ENCODE measurements at places on chromosomes 12 and 14. TPM values are rescaled to one million over a fixed set of nuclear protein-coding genes. Genes with fewer than 3 reads are reported as not detected.
A peak's percentile ranks its signal among the peaks of the same experiment; 100 is the strongest.

GRCh38 chr12:124862768-124863415, 772 bp downstream of the SCARB1 start:
- peaks cover 32% of the 10 kb centered on the region for H3K4me1 ChIP-seq
- DNase-seq = peak; percentile 15
- H3K4me3 ChIP-seq = peak overlapping the region; percentile 83
- H3K27ac ChIP-seq = no peak overlapping the region
- peaks cover 1% of the 10 kb centered on the region for H3K36me3 ChIP-seq
- H3K27me3 ChIP-seq = no peaks in the 10 kb centered on the region

DNA sequence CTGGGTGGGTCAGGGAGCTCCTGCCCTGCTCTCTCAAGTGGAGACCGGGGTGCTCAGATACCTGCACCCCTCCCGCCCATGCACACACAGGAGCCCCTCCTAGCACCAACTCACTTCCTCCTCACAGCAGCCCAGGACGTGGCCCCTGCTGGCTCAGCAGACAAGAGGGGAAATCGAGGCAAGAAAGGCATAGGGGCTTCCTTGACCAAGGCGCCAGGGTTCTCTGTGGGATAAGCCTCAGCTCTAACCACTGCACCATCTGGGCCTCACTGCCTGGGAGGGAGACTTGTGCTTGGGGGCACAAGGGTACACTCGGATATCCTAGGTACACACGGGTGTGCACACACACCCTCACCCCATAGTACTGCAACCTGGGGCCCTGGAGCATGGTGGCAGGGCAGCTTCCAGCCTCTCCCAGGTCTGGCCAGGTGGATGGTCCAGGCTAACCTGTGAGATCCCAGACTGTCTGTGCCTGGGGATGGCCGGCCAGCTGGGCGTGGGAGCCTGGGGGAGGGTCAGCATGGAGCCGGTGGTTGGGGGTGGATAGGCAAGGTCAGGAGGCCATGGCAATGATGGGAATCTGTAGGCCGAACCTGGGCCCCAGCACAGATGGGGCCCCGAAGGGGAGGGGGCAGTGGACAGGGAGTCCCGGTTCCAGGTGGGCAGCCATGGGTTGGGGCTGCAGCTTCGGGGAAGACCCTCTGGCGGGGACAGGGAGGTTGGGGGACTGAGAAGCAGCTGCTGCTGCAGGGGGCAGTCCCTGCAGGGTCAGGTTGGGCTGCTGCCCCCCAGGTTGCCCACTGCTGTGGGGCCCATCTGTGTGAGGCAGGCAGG, 312.4 kb downstream of the TMEM121 start:
- no peak overlapping the region for H3K27ac ChIP-seq
- no peak for DNase-seq
- H3K4me3 ChIP-seq = no peak overlapping the region
- H3K36me3 ChIP-seq = no peaks in the 10 kb centered on the region
- no peaks in the 10 kb centered on the region for H3K4me1 ChIP-seq

DNA sequence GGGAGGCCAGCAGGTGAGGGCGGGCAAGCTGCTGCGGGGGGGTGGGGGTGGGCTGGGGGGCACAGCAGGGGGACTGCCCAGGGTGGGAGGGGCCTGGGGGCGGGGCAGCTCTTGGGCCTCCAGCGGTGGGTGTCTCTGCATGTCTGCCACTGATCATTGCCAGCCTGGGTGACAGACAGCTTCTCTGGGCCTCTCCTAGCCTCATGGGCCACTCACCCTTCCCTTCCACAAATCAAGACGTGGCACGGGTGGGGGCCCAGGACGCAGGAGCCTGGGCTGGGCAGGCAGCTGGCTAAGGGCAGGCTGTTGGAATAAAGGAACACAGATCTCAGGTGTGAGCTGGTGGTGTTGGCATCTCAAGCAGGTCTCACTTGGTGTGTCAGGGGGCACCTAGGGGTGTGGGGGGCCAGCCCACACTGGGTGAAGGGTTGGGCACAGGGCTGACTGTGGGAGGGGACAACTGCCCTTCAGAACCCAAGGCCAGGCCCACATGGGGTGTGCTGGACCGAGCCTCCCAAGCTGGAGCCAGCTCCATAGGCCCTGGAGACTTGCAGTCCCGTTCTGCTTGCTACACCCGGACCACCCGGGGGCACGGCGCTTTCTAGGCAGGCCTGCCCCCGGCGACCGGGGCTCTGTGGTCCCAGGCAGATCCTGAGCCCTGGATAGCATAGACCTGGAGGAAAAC, 3.0 kb downstream of the TEDC1 start:
- H3K27ac ChIP-seq = no peak overlapping the region
- DNase-seq = no peak
- H3K4me1 ChIP-seq = peaks cover 14% of the 10 kb centered on the region
- H3K4me3 ChIP-seq = no peak overlapping the region

- H3K4me3 ChIP-seq = no peak overlapping the region
- H3K27ac ChIP-seq = no peak overlapping the region
- DNase-seq = no peak
- no peaks in the 10 kb centered on the region for H3K36me3 ChIP-seq
These were observed 10.3 kb upstream of the PCNX1 start for GRCh38 chr14:70896981-70897380.

Gene CBLN3
- total RNA-seq = 30.7 TPM

Gene CLEC6A
- not detected for total RNA-seq

Gene GSG1
- not detected for total RNA-seq

All from activated T-cell treated with anti-CD3 and anti-CD28 coated beads, Interleukin-2, amount 50 U/mL, for 72 hours (primary cell).